ENCODE measurements at places on chromosomes 12 and 14. TPM values are rescaled to one million over a fixed set of nuclear protein-coding genes. Genes with fewer than 3 reads are reported as not detected.

RHEBL1 gene
- 6.7 TPM for total RNA-seq

- peak overlapping the region; percentile 92 for H3K27ac ChIP-seq
- H3K27me3 ChIP-seq, result no peaks in the 10 kb centered on the region
- peak overlapping the region; percentile 65 for H3K4me3 ChIP-seq
- peaks cover 95% of the 10 kb centered on the region for H3K4me1 ChIP-seq
Measured at GRCh38 chr14:91350813-91351511, 66.7 kb downstream of the CCDC88C start.

DNA sequence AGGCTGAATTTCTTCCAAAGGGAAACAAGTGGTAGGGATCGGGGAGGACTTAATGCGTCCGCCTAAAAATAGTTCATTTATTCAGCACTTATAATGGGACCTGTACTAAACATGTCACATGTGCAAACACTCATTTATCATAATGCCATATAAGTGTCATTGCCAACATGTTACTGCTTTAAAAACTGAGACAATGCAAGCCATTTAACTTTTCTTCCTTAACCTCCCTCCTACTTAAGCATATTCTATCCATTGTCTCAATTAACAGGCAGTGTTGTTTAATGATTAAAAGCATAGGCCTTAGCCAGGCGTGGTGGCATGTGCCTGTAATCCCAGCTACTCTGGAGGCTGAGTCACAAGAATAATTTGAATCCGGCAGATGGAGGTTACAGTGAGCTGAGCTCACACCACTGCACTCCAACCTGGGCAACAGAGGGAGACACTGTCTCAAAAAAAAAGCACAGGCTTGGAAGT is 13.5 kb upstream of the SCFD1 start:
- no peak overlapping the region for H3K27ac ChIP-seq
- peaks cover 2% of the 10 kb centered on the region for H3K4me1 ChIP-seq
- no peak for DNase-seq
- peaks cover 21% of the 10 kb centered on the region for H3K36me3 ChIP-seq
- H3K4me3 ChIP-seq, result no peak overlapping the region

DNA sequence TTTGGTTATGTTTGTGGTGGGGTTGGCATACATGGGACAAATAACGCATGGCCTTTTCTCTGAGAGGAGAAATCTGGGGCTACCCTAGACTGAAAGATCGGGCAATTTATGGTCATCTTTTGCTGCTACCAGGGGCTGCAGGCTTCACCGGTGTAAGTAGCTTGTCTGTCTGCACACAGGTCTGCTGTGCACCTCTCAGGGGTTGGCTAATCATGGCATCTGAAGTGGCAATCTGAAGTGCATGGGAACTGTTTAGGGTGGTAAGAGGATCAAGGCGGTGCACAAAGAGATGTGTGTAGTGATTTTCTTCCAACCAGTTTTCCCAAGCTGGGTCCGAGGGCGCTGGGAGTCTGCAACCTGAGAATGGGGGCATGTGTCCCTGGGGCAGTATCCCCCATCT is 141.3 kb downstream of the EMP1 start:
- H3K27me3 ChIP-seq, result peaks cover 28% of the 10 kb centered on the region
- no peaks in the 10 kb centered on the region for H3K36me3 ChIP-seq
- DNase-seq, result no peak

- peak overlapping the region; percentile 34 for H3K27ac ChIP-seq
- no peaks in the 10 kb centered on the region for H3K27me3 ChIP-seq
- DNase-seq, result no peak
- H3K4me1 ChIP-seq, result peaks cover 77% of the 10 kb centered on the region
- H3K36me3 ChIP-seq, result peaks cover 43% of the 10 kb centered on the region
- no peak overlapping the region for H3K4me3 ChIP-seq
Measured at GRCh38 chr12:45973526-45973925, 16.8 kb downstream of the SCAF11 start.

TMTC3 gene
- total RNA-seq, result 6.2 TPM

DNA sequence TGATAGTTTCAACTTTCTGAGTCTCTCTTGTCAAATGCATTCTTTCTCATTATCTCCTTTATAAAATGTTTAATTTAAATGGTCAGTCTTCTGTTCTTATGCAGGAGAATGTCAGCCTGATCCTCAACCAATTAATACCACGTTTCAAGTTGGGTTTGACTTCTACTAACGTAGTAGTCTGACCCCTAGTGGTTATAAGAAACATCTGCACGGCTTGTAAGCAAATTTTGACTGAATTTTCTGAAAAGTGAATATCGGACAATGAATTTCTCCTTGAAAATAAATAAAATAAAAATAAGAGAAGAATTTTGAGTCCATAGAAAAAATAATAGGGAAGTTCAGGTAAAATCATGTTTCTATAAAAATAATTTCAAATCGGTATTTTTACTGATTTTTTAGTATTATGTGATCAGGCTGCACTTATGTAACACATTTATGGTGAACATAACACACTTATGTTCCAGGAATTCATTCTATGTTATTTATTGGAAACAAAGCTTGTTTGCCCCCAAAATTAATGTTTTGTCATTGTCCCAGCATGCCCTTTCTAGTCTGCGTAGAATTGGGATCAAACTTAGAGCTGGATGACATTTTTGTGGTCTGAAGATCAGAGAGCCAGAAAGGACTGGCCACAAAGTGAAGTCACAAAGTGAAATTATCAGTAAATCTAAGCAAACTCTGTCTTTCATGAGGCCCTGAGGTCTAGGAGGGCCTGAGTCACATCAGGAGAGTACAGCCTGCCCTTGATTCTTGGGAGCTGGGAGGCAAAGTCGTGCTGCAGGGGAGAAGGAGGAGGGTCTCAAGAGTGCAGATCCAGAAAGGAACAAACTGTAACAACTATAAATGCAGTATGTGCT is 101.2 kb upstream of the STXBP6 start:
- no peak for DNase-seq
- peaks cover 12% of the 10 kb centered on the region for H3K27me3 ChIP-seq
- no peak overlapping the region for H3K27ac ChIP-seq
- no peak overlapping the region for H3K4me3 ChIP-seq
- H3K36me3 ChIP-seq, result no peaks in the 10 kb centered on the region

DNA sequence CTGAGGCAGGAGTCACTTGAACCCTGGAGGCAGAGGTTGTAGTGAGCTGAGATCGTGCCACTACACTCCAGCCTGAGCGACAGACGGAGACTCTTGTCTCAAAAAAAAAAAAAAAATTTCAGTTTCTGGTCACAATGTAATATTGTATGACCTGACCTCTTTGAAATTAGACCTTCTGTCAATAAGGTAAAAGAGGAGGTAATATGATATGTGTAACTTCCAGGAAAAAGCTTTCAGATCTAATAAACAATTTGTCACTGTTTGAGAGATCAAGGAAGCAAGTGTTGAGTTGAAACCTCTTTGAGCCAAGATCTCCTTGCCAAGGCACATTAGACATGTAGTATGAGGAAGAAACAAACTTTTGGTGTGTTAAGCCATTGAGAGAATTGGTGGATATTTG is 101.7 kb upstream of the ATF7IP start:
- H3K4me3 ChIP-seq, result no peak overlapping the region
- H3K27ac ChIP-seq, result no peak overlapping the region
- DNase-seq, result no peak
- no peaks in the 10 kb centered on the region for H3K27me3 ChIP-seq
- H3K4me1 ChIP-seq, result peaks cover 10% of the 10 kb centered on the region

CIROP gene
- not detected for total RNA-seq

DNA sequence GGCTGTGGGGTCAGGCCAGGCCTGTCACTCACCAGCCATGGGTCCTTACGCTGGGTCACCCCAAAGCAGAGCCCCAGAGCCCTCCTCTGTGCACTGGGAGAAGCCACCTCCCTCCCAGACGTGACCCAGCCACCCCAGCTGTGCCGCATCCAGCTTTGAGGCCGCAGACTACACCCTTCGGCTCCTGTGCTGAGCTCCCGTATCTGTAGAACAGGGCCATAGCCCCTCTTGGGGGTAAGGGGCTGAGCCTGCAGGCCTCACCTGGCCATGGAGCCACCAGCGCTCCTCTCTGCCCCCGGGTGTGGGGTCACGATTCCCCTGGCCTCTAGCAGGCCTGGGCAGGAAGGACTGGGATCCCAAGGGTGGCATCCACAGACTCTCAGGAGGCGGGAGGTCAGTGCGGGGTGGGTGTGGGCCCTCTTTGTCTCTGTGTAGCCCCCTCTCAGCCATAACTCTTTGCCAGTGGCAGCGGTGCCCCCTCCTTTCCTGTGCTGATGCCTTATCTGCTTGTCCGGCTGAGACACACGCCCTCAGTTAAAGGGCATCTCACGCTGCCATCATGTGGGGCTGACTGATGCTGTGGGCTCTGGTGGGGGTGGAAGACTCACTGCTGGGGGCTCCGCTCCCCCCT is 16.3 kb downstream of the ASPG start:
- H3K27me3 ChIP-seq, result no peaks in the 10 kb centered on the region
- H3K4me3 ChIP-seq, result no peak overlapping the region
- no peak overlapping the region for H3K27ac ChIP-seq
- H3K4me1 ChIP-seq, result no peaks in the 10 kb centered on the region
- H3K36me3 ChIP-seq, result no peaks in the 10 kb centered on the region
- DNase-seq, result no peak

GRCh38 chr14:59238216-59238615 is 49.7 kb downstream of the DAAM1 start:
- DNase-seq, result no peak
- no peaks in the 10 kb centered on the region for H3K27me3 ChIP-seq
- H3K36me3 ChIP-seq, result peaks cover 3% of the 10 kb centered on the region
- H3K27ac ChIP-seq, result no peak overlapping the region

GRCh38 chr14:105850853-105851581 is 324.6 kb downstream of the TMEM121 start:
- no peaks in the 10 kb centered on the region for H3K27me3 ChIP-seq
- H3K27ac ChIP-seq, result no peak overlapping the region
- H3K4me3 ChIP-seq, result no peak overlapping the region
- no peaks in the 10 kb centered on the region for H3K36me3 ChIP-seq
- peaks cover 5% of the 10 kb centered on the region for H3K4me1 ChIP-seq
- DNase-seq, result no peak

SERPINA9 gene
- total RNA-seq, result not detected

DNA sequence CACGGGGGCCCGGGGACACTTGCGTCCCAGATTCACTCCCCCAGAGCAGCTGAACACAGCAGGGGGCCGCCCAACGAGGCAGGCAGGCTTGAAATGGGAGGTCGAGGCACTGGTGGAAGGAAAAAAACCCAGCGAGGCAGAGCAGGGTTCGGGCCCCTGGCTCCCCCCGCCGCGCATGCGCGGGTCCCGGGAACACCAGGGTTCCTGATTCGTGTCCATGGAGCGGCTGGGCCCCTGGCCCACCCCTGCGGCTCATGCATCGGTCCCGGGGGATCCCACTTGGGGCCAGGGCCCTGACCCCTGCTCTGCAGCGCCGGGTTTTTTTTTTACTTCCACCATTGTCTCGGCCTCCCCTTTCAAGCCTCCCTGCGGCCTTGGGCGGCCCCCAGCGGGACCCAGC is 321.5 kb downstream of the ALG10 start:
- DNase-seq, result no peak
- no peaks in the 10 kb centered on the region for H3K27me3 ChIP-seq
- peaks cover 2% of the 10 kb centered on the region for H3K36me3 ChIP-seq
- no peak overlapping the region for H3K4me3 ChIP-seq

PAH gene
- not detected for total RNA-seq

DNA sequence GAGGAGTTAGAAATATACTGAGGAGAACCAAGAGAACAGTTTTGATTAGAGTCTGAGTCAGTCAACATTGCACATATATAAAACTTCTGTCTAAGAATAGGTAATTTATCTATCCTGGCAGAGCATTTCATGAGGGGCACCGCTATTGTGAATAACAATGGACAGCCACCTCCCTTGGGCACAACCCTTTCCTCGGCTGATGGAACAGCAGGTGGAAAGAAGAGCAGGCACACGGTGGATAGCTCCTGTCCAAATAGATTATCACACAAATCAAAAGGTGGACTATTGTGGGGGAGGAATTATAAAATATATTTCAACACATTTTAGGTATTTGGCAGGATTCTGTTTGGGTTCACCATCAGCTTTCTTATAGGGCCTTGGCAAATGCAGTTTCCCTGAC is 84.0 kb upstream of the PTPRB start:
- H3K36me3 ChIP-seq, result no peaks in the 10 kb centered on the region
- no peak overlapping the region for H3K27ac ChIP-seq
- H3K27me3 ChIP-seq, result peaks cover 14% of the 10 kb centered on the region
- H3K4me3 ChIP-seq, result no peak overlapping the region
- peaks cover 19% of the 10 kb centered on the region for H3K4me1 ChIP-seq
- no peak for DNase-seq

PLBD1 gene
- not detected for total RNA-seq

- no peak overlapping the region for H3K27ac ChIP-seq
- H3K27me3 ChIP-seq, result no peaks in the 10 kb centered on the region
- H3K4me1 ChIP-seq, result no peaks in the 10 kb centered on the region
- DNase-seq, result no peak
- no peak overlapping the region for H3K4me3 ChIP-seq
Measured at GRCh38 chr14:42424501-42424900, 817.8 kb downstream of the LRFN5 start.

GRCh38 chr14:84436528-84436927 is 1093.4 kb upstream of the FLRT2 start:
- H3K36me3 ChIP-seq, result no peaks in the 10 kb centered on the region
- H3K27me3 ChIP-seq, result no peaks in the 10 kb centered on the region
- H3K27ac ChIP-seq, result no peak overlapping the region
- H3K4me3 ChIP-seq, result no peak overlapping the region
- H3K4me1 ChIP-seq, result no peaks in the 10 kb centered on the region
- DNase-seq, result no peak

DNA sequence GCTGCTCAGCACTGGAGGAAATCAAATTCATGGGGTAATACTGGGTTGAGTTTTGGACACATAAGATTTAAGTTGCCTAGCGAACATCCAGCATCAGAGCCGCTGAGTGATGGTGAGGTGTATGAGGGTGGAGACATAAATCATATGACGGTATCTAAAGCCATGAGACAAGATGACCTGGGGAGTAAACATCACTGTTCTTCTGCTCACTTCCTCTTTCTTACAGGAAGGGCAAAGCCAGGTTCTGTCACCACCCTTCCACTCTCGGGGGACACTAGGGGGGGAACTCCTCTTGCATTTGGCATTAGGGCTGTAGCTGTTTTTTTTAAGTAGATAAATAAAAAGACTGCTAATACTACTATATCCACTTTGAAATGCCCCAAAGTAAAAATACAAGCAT is 24.0 kb downstream of the PRDM4 start:
- DNase-seq, result no peak
- no peak overlapping the region for H3K4me3 ChIP-seq
- peaks cover 70% of the 10 kb centered on the region for H3K36me3 ChIP-seq
- no peaks in the 10 kb centered on the region for H3K27me3 ChIP-seq
- no peaks in the 10 kb centered on the region for H3K4me1 ChIP-seq
- H3K27ac ChIP-seq, result no peak overlapping the region

GRCh38 chr12:50040657-50041056 is 15.4 kb upstream of the RACGAP1 start:
- peaks cover 27% of the 10 kb centered on the region for H3K4me1 ChIP-seq
- no peaks in the 10 kb centered on the region for H3K36me3 ChIP-seq
- peaks cover 2% of the 10 kb centered on the region for H3K27me3 ChIP-seq

- H3K27me3 ChIP-seq, result no peaks in the 10 kb centered on the region
- peak overlapping the region; percentile 74 for H3K27ac ChIP-seq
- peak; percentile 60 for DNase-seq
- H3K4me3 ChIP-seq, result no peak overlapping the region
- peaks cover 38% of the 10 kb centered on the region for H3K36me3 ChIP-seq
Measured at GRCh38 chr14:73223049-73223448, 14.3 kb upstream of the PAPLN start.
